OCI-LY7 (cell line): ENCODE measurements at places on chromosomes 5 and 9.

- DNase-seq = no peak
Measured at GRCh38 chr5:58327289-58327688, 132.6 kb downstream of the PLK2 start.

DNA sequence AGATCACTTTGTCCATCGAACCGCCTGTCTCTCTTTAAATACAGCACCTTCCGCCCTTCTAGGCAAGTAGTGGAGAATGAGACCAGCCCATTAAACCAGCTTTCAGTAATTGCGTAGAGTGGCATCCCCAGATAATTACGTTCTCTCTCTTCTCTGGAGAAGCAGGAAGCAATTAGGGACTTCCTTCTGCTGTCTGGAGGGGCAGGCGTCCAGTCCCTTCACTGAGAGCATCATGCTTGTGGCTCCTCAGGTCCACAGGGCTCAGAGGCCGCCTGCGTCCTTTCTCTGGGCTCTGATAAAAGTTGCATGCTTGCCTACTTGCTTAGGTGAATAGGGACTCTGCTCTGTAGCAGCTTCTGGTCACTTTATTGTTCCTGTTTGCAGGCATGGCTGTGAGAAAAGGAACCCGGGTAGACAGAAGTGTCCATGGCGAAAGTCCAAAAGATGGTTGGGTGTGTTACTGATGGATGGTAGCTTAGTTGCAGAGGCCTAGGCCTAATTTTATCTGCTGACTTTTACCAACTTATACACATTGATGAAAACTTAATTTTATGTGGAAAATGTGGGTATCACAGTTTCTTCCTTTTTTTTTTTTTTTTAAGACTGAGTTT, 299.1 kb upstream of the PANK3 start:
- DNase-seq = no peak

- DNase-seq = no peak
Measured at GRCh38 chr5:145918397-145918796, 18.0 kb upstream of the SH3RF2 start.

GRCh38 chr9:5389109-5389732, 48.5 kb downstream of the PLGRKT start:
- no peak for DNase-seq

GRCh38 chr9:36928210-36928609, 105.9 kb downstream of the PAX5 start:
- DNase-seq = no peak

DNA sequence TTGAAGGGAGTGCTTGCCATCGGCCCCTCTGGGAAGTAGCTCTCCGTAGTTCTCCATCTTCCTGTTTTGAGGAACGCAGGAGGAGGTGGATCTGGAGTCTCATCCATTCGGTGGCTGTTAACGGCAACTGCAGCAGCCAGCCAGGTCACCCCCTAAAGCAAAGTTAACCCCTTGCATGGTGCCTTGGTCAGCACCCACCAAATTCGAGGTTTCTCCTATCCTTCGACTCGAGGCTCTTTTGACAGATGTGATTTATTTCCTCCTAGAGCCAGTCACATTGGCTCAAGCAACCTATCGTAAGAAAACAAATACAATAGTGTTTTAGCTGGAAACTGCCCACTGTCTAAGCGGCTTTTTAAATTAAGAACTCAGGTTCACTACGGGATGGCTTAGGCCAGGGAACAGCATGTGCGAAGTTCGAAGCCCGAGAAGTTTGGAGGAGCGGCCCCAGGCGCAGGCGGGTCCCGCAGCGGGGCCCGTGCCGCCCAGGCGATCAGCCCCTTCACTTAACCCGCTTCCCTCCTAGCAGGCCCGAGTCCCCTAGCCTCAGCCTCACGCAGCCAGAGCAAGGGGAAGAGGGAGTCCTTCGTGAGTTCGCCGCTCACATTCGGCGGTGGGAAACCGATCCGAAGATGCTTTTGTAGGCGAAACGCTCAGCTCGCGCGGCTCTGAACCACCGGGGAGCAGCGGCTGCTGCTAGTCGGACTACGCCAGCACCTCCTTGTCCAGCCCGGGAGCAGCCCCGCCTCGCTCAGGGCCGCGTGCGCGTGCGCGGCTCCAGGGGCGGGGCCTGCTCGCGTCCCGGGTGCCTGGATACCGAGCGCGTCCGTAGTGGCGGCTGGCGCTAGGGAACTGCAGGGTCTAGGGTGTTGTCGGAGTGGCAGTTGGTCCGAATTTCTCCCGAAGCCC, at the start of gene ROPN1L:
Gene ROPN1L (plus strand): TSS at position 797 of the 909 bp plus-strand sequence. CDS start 289 bp downstream, outside the sequence.
- DNase-seq = peak; percentile 57

DNA sequence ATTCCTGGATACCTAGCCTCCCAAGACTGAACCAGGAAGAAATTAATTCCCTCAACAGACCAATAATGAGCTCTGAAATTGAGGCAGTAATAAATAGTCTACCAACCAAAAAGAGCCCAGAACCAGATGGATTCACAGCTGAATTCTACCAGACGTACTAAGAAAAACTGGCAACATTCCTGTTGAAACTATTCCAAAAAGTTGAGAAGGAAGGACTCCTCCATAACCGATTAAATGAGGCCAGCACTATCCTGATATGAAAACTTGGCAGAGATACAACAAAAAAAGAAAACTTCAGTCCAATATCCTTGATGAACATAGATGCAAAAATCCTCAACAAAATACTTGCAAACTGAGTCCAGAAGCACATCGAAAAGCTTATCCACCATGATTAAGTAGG, 392.5 kb upstream of the GRAMD2B start:
- no peak for DNase-seq

DNA sequence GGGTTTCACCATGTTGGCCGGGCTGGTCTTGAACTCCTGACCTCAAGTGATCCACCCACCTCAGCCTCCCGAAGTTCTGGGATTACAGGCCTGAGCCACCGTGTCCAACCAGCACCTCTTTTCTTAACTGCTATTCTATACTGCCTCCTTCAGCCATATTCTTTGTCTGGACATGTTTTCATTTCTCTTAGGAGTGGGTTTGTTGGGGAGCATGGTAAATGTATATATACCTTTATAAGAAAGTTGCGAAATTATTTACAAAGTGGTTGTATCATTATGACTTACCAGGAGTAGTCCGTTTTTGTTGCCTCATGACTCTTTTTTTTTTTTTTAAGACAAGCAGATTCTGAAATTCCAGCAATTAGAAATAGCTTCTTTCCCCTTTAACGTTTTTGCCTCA, 38.7 kb downstream of the CDC42SE2 start:
- DNase-seq = no peak

- DNase-seq = no peak
Measured at GRCh38 chr9:80948876-80949275, 740.5 kb downstream of the TLE1 start.

DNA sequence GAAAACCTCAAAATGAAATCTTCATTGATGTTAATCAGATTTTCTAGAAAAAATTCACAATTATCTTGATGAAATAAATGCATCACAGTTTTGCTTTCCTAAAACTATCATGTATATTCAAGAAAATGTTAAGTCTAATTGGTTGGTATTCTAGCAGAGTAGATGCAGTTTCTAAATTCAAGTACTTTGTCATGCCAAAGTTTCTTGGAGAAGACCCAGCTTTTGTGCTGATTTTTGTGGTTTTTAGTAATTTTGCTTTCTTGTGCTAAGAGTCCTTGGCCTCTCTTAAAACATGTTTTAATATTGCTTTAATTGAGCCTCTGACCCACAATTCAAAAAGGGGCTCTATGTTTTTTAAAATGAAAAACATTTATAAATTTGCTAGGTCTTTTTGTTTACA, 924.8 kb upstream of the PTPRD start:
- no peak for DNase-seq

DNA sequence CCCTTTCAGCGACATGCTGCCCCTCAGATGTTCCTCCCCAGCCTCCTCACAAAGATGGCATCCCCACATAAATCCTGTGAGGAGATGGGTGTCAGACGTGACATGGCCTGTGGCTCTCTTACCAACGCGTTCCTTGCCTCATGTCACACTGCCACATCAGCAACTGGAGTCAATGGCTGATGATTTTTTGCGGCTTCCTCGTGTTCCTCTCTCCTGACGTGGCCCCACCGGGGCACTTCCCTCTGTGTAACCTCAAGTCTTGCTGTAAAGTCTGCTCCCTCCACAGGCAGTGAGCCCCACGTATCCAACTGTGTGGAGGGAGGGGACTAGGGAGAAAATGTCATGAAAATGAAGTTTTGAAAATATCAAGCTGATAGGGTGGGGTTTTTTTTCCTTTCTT, 53.2 kb upstream of the SHISAL2B start:
- no peak for DNase-seq

GRCh38 chr5:7882926-7883325, 14.0 kb downstream of the MTRR start:
- no peak for DNase-seq

DNA sequence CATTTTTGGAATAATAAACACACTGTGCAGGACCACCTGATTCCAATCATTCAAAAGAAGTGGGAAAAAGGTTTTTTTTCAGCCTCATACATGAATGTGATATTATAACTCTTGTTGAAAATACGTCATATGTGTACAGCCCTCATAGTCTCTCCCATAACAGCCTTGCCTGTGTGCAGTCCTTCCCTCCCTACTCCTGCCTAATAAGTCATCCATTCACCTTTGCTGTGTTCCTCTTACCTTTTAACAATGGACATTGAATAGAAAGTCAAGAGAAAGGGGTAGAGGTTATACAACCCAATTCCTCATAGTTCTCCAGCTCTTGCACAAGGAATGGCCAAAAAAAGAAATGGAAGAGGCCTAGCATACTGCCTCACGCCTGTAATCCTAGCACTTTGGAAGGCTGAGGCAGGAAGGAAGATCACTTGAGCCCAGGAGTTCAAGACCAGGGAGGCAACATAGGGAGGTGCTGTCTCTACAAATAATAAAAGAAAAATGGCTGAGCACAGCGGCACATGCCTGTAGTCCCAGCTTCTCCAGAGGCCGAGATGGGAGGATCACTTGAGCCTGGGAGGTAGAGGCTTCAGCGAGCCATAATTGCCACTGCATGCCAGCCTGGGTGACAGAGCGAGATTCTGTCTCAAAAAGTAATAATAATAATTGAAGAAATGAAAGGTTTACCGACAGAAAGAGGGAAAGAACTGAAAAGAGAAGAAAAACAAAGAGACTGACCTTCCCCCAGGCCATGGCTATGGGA, 356.1 kb upstream of the KIF2A start:
- no peak for DNase-seq

DNA sequence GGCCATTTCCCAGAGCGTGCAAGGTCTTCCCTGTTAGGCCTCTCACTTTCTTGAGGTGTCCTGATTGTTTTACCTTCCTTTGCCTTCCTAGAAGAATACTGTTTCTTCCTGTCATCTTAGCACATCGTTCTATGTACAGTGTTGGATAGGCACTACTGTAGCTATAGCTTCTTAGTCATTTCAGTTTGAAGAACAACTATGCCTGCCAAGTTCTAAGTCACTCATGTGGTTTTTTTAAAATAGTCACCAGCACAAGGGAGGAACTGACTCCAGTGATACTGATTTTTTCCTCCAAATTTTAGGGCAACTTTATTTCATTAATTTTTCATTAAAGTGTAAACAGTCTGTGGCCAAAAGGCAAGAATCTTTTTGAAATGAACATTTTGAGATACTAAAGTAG, 122.4 kb upstream of the NR5A1 start:
- no peak for DNase-seq

DNA sequence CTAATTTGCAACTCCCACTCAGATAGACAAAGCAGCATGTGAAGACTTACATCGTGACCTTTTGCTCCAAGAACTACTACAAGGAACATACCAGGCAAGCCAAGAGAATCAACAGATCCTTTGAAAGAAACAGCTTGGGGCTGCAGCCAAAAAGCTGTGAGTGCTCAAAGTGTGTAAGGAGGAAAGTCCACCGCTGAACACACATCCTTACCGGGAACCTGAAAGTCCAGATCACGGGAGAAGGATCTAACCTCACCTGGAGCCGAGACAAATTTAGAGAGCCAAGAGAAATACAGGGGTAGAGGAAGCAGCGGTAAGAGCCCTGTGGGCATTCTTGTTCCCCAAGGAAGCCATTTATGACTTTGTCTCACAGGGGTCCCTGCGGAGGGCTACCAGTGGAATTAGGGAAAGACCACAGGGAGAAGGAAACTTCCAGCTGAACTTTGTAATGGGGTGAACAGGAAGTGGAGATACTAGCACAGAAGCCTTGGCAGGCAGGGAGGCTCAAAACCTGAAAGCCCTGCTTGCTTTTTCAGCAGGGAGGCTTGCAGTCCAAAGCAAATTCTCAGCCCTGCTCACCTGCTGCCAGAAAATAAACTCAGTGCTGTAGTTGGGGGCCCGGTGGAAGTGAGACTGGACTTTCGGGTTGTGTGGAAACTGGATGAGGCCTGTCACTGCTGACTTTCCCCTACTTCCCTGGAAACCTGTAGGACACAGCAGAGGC, 350.2 kb downstream of the DTWD2 start:
- no peak for DNase-seq

DNA sequence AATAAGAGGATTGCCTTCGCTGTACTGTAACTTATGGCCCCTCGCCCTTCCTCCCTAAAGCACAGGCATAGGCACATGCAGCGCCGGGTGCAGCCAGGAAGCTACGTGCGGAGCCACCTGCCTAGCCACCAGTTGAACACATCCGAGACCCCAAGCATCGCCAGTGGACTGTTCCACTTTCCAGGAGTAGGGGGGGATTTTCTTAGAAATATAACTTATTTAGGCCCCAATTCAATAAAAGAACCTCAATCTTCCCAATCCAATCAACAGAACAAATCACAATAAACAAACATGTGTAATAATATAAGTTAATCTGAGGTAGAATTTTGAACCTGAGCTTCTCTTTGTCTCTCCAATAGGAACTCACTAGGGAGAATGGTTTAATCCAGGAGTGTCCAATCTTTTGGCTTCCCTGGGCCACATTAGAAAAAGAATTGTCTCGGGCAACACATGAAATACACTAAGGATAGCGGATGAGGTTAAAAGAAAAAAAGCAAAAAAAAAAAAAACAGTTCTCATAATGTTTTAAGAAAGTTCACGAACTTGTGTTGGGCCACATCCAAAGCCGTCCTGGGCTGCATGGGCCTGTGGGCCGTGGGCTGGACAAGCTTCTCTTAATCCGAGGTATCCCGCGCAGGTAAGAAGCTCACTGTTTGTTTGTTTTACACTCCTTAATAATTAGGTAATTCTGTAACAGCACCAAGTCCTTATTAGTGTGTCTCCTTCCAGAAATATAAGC, 22.0 kb upstream of the NIPBL start:
- no peak for DNase-seq

- DNase-seq = no peak
Measured at GRCh38 chr5:74624501-74624900, 16.0 kb downstream of the ENC1 start.

GRCh38 chr5:194102-194501, 2.8 kb downstream of the LRRC14B start:
- DNase-seq = no peak

GRCh38 chr5:7393921-7394799, 1.8 kb upstream of the ADCY2 start:
- no peak for DNase-seq
